Cortex of kidney (tissue), 1 donor: ENCODE measurements at places on chromosomes 1 and 21.

DNA sequence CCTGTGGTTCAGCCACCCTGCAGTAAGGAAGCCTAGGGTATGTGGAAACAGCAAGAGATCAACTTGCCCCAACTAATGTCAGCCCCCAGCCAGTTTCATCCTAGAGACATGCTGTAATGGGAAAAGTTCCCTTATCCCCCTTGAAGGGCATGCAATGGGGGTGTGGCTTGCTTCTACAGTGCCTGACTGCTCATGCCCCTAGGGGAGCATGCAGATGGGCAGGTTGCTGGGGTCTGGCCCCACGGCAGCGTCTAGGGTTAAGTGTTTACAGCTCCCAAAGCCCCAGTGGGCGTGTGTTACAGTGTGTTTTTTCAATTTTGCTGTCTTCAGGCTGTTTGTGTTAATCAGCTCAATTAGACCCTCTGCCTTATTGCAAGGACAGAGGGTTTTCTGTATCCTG lies 1105.9 kb downstream of the AMY1C start:
- DNase-seq: no peak

GRCh38 chr1:227914801-227915563 lies 32.8 kb downstream of the WNT9A start:
- DNase-seq: no peak

GRCh38 chr1:63935143-63935542 lies 161.3 kb downstream of the ROR1 start:
- no peak for DNase-seq

DNA sequence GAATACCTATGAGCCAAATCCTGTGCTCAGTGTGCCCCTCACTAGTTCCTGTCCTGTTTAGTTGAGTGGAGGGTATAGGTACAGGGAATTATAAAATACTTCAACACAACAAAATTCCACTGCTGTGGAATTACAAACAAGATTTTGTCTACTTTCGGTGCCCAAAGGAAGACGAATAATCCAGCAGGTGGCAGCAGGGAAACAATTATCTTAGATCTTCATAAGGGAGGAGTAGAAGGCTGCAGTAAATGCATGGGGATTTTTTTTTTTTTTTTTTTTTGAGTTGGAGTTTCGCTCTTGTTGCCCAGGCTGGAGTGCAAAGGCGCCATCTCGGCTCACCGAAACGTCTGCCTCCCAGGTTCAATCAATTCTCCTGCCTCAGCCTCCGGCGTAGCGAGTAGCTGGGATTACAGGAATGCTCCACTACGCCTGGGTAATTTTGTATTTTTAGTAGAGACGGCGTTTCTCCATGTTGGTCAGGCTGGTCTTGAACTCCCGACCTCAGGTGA lies 2.0 kb upstream of the PIP5K1A start:
- no peak for DNase-seq

- no peak for DNase-seq
These were observed 31.3 kb upstream of the BTG2 start for GRCh38 chr1:203273869-203274602.

DNA sequence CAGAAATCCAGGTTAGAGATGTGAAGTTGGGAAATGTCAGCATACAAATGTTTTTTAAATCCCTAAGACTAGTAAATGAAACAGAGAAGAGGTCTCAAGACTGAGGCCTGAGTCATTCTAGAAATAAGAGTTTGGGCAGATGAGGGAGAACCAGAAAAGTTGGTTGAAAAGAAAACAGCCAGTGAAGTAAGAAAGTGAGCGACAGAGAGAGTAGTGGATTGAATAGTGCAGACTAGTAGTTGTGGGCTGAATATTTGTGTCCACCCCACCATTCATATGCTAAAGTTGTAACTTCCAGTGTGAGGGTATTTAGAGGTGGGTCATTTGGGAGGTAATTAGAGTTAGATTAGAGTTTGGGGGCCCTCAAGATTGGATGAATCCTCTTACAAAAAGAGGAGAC lies 889.2 kb downstream of the TTLL7 start:
- DNase-seq: no peak

DNA sequence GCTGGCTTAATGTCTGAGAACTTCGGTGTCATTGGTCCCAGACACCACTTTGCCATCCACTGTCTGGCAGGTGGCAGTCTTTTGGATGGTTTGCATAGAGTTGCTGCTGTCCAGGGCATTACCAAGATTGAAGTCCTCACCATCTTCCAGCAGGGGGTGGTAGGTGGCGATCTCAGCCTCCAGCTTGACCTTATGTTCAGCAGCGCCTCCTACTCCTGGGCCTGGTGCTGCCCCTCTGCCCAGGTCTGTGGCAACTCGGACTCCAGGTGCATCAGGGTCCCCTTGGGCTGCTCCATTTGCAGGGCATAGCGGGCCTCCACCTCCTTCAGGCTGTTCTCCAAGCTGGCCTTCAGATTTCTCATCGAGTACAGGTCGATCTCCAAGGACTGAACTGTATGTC lies 573.3 kb upstream of the NCAM2 start:
- DNase-seq: no peak

GRCh38 chr1:216303690-216304089 lies 119.6 kb downstream of the USH2A start:
- DNase-seq: no peak

GRCh38 chr21:42621819-42622177 lies 31.6 kb upstream of the PDE9A start:
- no peak for DNase-seq

- DNase-seq: no peak
These were observed 163.2 kb downstream of the ZBTB18 start for GRCh38 chr1:244214009-244214967.

DNA sequence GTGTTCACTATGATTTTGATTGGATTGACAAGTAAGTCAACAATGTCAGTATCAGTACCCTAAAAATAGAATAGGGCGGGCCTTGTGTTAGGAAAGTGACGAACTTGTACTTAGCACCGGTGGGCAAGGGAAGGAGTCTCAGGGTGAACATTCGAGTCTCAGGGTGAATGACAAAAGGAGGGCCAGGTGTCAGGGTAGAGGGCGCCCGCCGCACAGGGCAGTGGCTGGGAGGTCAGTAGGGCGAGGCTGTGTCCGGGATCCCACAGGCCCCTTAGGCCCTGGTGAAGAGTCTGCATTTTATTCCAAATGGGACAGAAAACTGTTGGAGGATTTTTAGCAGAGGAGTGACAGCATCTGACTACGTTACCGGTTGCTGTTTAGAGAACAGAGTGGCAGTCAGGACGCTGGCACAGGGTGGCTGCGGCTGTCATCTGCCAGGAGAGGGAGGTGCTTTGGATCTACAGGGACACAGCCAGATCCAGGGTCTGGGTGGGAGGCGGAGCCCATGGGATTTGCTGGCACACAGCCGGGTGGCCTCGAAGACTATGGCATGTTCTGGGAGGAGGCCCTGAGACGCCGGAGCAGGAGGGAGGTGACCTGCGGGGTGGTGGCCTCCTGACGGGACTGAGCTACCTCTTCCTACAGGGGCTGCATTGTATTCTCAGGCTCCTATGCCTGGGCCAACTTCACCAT lies 11.0 kb downstream of the AGTRAP start:
- DNase-seq: no peak

GRCh38 chr1:117061986-117062415 lies 1.9 kb downstream of the TTF2 start:
- DNase-seq: no peak

- no peak for DNase-seq
These were observed 46.5 kb downstream of the OMA1 start for GRCh38 chr1:58500043-58500442.

DNA sequence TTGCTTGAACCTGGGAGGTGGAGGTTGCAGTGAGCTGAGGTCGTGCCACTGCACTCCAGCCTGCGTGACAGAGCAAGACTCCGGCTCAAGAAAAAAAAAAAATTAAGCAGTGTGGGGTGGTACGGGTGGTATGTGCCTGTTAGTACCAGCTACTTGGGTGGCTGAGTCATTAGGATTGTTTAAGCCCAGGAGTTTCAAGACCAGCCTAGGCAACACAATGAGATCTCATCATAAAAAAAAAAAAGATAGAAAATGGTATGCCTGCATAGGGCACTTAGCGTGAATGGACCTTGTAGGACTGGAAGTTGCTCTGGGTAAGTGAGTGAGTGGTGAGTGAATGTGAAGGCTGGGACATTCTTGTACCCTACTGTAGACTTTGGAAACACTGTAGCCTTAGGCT lies 37.0 kb downstream of the TBCE start:
- no peak for DNase-seq

DNA sequence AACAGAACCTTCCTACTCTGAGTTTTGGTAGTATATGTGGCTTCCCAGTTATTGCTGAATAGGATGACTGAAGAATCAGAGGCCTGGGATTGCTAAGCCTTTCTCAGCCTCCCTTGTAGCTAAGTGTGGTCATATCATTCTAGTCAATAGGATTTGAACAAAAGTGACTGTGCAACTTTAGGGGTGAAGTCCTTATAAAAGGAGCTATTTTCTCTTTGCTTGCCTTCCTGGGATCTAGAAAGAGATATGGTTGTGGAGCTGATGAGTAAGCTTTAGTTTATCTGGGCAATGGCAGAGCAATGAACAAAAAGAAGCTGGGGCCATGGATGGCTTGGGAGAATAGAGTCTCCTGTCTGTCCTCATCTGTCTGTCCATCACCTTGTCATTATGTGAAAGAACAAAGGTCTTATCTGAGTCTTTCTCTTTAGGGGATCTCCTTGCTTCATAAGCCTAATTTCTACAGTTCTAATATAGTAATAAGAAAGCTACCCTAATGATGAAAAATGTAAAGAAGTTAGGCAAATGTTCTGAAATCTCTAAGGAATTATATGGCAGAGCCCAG lies 91.5 kb downstream of the TENT5C start:
- DNase-seq: no peak

DNA sequence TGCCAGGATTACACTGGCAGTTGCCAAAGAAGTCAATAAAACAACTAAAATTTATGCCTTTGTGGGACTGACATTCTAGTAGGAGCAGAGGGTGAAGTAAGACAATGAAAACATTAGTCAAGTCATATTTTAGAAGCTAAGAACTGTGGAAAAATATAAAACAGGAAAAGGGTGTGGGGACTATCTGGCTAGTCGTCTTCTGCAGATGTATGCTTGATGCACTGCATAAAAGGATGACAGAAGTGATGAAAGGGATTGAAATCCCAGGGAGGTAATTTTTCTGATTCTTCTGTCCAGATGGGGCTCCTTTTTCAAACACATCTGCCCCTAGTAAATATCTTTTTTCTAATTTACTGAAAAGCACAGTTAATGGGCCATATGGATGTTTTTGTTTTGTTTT lies 706.3 kb downstream of the ADGRL2 start:
- DNase-seq: no peak

GRCh38 chr1:2974701-2975301 lies 46.5 kb upstream of the ACTRT2 start:
- DNase-seq: no peak

GRCh38 chr1:232620356-232620969 lies 9.5 kb downstream of the SIPA1L2 start:
- no peak for DNase-seq
